Cardiac muscle cell (in vitro differentiated cells and primary cell): ENCODE measurements at places on chromosomes 12 and 14.

DNA sequence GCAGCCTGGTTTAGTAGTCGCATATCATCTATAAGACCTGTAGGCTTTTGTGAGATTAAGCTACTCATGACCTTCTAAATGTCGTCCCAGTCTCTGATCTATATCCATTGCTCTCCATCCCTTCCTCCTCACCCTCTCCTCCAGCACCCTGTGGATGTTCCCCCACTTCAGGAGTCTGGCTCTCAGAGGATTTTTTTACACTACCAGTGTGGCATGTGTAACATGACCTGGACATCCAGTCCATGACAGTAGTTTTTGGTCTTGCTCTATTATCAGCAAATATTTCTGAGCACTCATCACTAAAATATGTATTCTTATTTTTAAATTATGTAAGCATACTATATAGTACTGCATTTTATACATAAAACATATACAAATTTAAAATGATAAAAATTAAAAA lies 142.1 kb downstream of the DYRK2 start:
- DNase-seq: no peak

GRCh38 chr12:4431866-4432265 lies 13.7 kb downstream of the FGF6 start:
- no peak for DNase-seq

GRCh38 chr12:11559626-11560340 lies 89.7 kb upstream of the ETV6 start:
- no peak for DNase-seq

DNA sequence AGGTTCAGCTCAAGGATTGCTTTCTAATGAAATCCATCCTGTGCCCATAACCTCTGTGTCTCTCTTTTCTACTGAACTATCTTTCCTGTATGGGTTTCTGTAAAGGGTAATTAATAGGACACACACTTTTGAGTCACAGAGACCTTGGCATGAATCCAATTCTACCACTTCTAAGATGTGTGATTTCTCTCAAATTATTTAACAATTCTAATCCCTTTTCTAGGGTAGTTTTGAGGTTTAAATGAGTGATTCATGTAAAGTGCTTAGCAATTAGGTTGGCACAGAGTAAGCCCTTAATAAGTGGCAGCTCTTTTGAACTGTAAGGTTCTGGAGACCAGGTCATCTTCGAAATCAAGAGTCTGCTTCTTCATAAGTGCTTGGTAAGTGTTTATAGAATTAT lies 202.7 kb downstream of the RASSF9 start:
- no peak for DNase-seq

DNA sequence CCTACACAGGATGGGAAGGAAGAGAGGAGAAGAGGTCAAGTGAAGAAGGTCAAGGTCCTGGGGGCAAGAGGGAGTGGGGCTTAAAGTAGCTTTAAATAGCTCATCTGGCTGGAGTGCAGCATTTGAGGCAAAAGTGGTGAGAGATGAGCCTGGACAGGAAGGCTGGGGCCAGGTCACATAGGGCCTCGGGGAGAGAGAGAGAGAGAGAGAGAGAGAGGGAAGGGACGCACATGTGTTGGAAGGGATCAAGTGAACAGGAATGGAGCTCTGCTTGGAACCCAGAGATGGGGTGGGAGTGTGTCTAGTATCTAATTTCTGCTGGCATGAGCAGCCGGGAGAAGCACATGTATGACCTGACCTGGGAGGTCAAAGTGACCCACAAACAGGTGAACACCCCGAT lies 407.5 kb downstream of the MED13L start:
- peak; percentile 57 for DNase-seq

GRCh38 chr12:70648831-70649230 lies 11.6 kb upstream of the PTPRB start:
- no peak for DNase-seq
